ENCODE measurements at places on chromosomes 7 and 10.

GRCh38 chr7:104487642-104488041, 159.2 kb downstream of the LHFPL3 start:
- DNase-seq: no peak

GRCh38 chr7:70376561-70377031, 755.3 kb upstream of the GALNT17 start:
- DNase-seq: no peak

- no peak for DNase-seq
These were observed 9.1 kb upstream of the ASIC3 start for GRCh38 chr7:151038951-151039849.

DNA sequence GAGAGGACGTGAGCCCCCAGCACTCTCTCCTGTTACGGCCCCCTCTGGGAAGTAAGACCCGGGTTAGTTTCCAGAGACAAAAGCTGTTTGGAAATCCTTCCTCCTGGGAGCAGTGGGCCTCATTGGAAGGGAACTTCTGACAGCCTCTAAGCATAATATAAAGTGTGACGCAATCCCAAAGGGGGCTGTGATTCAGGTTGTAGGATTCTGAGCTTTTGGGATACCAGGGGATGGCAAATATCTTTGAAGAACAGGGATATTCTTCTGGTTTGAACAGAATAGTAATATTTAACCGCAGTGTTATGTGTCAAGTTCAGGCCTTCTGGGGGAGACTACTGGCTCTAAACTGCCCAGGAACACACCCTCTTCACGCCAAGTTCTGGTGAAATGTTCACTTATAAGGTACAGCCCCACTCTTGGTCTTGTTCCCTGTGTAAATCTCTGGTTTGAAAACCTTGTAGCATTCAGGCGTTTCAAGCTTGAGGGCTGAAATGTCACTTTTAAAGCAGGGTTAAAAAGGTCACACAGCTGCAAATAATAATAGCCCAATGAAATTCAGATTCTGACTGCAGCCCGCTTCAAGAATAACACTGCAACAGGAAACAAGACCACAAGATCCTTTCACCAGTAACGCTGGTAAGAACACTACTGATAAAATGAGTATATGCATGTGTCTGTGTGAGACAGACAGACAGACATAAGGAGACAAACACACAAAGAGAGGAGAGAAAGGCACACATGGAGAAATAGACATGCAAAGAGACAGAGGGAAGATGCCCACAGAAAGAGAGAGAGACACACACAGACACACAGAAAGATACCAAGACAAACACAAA, 69.0 kb downstream of the CREB5 start:
- DNase-seq: no peak

- DNase-seq: no peak
These were observed 206.7 kb downstream of the HDAC9 start for GRCh38 chr7:18702071-18702829.

GRCh38 chr7:103114576-103115008, 34.3 kb downstream of the NAPEPLD start:
- no peak for DNase-seq

GRCh38 chr10:69479240-69480067, 28.2 kb downstream of the TSPAN15 start:
- no peak for DNase-seq

- DNase-seq: no peak
These were observed 70.5 kb downstream of the ZNF22 start for GRCh38 chr10:45071043-45071813.

DNA sequence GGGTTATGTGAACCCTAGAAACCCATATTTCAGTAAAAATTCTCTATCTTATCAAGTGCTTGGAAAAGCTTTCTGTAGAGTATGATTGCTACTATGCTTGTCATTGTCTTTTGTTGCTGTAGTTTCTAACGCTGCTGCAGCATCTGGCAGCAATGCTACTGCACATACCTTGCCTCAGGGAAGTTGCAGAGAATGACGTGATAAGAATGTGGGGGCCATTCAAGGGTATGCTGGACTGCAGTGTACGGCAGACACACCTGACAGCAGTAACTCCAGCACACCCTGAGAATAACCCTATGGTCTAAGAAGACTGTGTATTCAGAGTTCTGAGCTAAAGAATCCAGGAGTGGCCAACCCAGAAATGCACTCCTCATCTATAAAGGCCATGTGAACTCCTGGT, 20.5 kb downstream of the TRIM4 start:
- DNase-seq: no peak

DNA sequence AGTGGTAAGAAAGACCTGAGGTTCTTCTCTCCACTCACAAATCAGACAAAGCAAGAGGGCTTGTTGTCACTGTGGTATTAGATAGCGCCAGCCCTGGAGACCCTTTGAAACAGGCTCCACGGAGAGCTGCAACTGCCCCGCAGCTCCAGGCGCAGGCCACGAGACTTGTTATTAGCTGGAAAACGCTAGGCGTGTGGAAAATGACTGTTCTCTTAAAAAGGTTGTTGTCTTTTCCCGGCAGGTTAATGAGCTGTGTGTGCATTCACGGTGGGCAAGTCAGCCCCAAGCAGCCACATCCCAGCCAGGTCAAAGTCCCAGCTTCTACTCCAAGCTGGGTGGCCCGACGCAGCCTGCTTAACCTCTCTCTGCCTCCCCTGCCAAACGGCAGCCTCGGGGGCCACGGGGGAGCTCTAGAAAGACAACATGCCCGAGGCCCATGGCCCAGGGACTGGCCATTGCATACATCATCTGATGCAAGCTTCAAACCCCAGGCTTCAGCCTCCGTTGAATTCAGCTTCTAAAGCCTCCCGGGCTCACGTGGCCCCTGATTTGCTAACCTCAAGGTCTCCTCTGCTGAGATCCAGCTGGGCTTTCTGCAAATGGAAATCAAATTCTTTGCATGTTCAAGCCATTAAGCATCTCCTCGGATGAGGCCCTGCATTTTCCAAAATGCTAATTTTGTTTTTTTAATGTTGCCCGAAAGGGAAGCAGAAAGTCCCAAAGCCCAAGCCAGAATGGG, 61.3 kb upstream of the DNAAF5 start:
- DNase-seq: no peak
